Activated B cell treated with CpG ODN at 0.5 μM for 24 hours (primary cell): ENCODE measurements at places on chromosomes 2 and 18. TPM values are rescaled to one million over a fixed set of nuclear protein-coding genes. Genes with fewer than 3 reads are reported as not detected.
A peak's percentile ranks its signal among the peaks of the same experiment; 100 is the strongest.

DNA sequence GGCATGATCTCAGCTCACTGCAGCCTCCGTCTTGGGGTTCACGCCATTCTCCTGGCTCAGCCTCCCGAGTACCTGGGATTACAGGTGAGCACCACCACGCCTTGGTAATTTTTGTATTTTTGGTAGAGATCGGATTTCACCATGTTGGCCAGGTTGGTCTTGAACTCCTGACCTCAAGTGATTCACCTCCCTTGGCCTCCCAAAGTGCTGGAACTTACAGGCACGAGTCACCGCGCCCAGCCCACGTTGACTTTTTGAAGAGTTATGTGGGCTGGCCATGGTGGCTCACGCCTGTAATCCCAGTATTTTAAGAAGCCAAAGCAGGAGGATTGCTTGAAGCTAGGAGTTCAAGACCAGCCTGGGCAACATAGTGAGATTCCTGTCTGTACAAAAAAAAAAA lies 20.8 kb downstream of the CCL20 start:
- H3K27ac ChIP-seq, result no peak overlapping the region
- no peak overlapping the region for H3K4me3 ChIP-seq
- no peaks in the 10 kb centered on the region for H3K4me1 ChIP-seq
- DNase-seq, result no peak
- no peaks in the 10 kb centered on the region for H3K36me3 ChIP-seq
- peaks cover 6% of the 10 kb centered on the region for H3K27me3 ChIP-seq

DNA sequence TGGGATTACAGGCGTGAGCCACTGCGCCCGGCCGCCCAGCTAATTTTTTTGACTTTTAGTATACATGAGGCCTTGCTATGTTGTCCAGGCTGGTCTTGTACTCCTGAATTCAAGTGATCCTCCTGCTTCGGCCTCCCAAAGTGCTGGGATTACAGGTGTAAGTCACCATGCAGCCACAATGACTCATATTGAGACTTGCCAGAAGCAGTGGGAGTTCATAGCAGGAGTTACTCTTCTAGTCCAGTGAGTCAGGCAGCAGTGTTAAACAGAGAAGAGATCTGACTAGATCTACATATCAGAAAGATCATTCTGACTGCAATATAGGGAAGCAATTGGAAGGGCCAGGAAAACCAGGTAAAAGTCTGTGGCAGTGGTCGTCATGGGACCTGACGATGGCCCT lies 1.5 kb upstream of the FLACC1 start:
- H3K4me3 ChIP-seq, result no peak overlapping the region
- H3K27me3 ChIP-seq, result no peaks in the 10 kb centered on the region
- no peak overlapping the region for H3K27ac ChIP-seq
- H3K4me1 ChIP-seq, result peaks cover 6% of the 10 kb centered on the region
- DNase-seq, result no peak
- peaks cover 21% of the 10 kb centered on the region for H3K36me3 ChIP-seq

The SCG2 gene
- 0.15 and 0.35 TPM in 2 replicates for total RNA-seq

DNA sequence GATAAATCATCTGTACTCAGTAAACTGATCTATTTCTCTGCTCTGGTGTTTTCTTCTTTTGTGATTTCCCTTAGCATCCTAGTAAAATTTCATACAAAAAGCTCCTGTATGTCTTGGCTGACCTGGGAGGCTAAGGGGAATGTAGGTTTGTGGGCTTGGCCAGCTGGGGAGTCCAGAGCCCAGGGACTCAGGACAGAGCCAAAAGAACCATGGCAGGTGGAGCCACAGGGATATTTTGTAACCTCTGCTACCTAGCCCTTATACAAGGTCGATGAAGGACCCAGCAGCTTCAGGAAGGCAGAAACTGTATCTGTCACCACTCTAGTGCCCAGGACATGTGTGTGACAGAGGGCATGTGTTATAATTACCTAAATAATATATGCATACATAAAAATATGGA lies 22.7 kb upstream of the ZCCHC2 start:
- no peak for DNase-seq
- H3K27ac ChIP-seq, result no peak overlapping the region
- no peaks in the 10 kb centered on the region for H3K36me3 ChIP-seq
- no peak overlapping the region for H3K4me3 ChIP-seq
- H3K4me1 ChIP-seq, result peaks cover 18% of the 10 kb centered on the region

- no peak overlapping the region for H3K4me3 ChIP-seq
- H3K27me3 ChIP-seq, result peaks cover 2% of the 10 kb centered on the region
These were observed 216.1 kb upstream of the RAB6C start for GRCh38 chr2:129763190-129763846.

The KCNG2 gene
- not detected in 2 replicates for total RNA-seq

DNA sequence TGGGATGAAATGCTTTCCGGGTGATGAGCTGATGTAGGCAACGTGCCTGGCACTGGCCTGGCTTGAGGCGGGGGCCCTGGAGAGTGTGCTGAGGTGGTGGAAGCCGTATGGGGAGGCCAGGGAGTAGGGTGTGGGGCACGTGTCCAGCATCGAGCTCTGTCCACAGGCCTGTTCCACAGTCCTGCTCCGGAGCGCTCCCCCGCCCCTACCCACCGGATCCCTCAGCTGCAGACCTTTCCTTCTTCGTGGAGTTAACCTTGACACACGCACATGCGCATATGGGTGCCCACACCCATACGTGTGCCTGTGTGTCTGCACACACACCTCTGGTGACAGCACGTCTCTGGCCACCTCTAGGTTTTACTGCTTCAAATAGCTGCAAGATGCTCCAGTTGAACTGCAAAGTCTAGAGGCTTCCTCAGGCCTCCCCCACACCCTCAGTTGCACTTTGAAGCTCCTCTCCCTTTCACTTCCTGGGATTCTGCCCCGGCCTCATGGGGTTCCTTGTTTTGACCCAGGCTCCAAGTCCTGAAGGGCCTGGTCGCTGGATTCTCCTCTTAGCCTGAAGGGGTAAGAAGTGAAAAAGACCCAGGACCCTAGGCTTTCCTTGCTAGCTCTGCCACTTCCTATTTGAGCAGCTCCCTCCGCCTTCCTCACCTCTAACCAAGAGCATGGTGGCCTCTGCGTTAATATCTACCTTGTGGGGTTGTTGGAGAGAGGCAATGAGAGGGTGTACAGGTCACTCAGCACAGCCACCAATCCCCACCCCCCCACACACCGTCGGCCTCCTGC lies 49.5 kb downstream of the INHBB start:
- H3K36me3 ChIP-seq, result no peaks in the 10 kb centered on the region
- no peaks in the 10 kb centered on the region for H3K4me1 ChIP-seq
- no peak overlapping the region for H3K4me3 ChIP-seq
- H3K27me3 ChIP-seq, result peaks cover 7% of the 10 kb centered on the region
- H3K27ac ChIP-seq, result no peak overlapping the region

DNA sequence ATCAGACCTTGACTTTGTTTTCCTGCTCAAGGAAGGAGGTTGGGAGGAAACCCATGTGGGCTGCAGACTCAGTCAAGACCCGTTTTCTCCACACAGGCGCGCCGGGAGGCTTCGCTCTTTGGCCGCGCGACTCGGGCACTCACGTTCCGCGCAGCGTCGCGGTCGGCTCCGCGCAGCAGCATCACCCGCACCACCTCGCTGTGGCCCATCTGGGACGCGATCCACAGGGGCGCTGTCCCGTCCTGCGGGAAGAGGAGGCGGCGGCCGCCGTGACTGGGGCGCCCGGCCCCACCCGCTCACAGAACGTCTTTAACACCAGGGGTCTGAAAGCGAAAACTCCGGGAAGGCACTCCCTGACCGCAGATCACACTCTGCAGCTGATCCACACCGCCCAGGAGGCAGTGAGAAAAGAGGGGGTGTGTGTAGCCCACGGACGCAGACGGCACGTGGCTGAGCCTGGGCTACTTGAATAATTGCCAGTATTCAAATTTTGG lies 33.1 kb upstream of the NPC1 start:
- H3K27me3 ChIP-seq, result peaks cover 34% of the 10 kb centered on the region
- H3K36me3 ChIP-seq, result no peaks in the 10 kb centered on the region
- peaks cover 17% of the 10 kb centered on the region for H3K4me1 ChIP-seq
- peak overlapping the region; percentile 63 for H3K4me3 ChIP-seq
- peak; percentile 18 for DNase-seq

The CDH2 gene
- not detected in 2 replicates for total RNA-seq

DNA sequence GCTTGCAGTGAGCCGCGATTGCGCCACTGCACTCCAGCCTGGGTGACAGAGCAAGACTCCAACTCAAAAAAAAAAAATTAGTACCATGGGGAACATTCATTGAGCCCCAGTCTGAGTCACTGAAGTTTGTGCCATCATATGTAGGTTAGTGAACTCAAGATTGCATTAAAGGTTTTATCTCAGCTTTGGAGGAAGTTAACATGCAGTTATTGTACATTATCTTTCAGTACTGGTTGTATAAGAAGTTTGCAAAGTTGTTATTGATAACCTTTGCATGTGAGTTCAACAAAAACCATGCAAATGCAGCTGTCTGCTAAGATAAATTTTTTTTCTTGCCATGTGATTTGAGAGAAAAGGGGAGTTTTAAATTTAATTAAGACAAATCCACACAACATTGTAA lies 95.7 kb downstream of the MEIS1 start:
- H3K36me3 ChIP-seq, result no peaks in the 10 kb centered on the region
- no peaks in the 10 kb centered on the region for H3K27me3 ChIP-seq
- no peak for DNase-seq
- H3K4me3 ChIP-seq, result no peak overlapping the region
- H3K27ac ChIP-seq, result no peak overlapping the region

The KCNG3 gene
- total RNA-seq, result not detected in 2 replicates

DNA sequence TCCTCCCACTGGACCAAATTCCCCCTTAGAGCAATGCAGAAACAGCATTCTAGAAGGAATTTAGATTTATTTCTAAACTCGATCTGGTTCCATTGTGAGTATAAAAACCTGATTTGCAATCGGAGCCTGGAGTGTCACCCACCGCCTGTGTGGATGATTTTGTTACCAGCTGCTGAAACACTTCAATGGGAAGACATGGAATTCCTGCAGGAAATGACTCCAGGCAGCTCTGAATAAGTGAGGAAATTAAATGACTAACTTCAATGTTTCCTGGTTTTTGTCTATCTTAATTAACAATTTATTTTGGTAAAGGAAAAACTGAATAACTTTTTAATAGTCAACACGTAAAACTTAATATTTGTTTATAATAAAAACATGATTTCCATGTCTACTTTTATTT lies 19.3 kb downstream of the CTAGE1 start:
- no peak overlapping the region for H3K27ac ChIP-seq
- no peak for DNase-seq
- H3K27me3 ChIP-seq, result no peaks in the 10 kb centered on the region
- no peaks in the 10 kb centered on the region for H3K4me1 ChIP-seq
